ENCODE measurements at places on chromosomes 5 and 9. TPM values are rescaled to one million over a fixed set of nuclear protein-coding genes. Genes with fewer than 3 reads are reported as not detected.

HINT1 gene
- 478 TPM for polyA plus RNA-seq

PAEP gene
- polyA plus RNA-seq: not detected

SPATA31E1 gene
- 0.03 TPM for polyA plus RNA-seq

MTREX gene
- polyA plus RNA-seq: 83.4 TPM

MAML1 gene
- 35.7 TPM for polyA plus RNA-seq
